ENCODE measurements at places on chromosomes 6 and 20.

- DNase-seq = no peak
Measured at GRCh38 chr6:28974505-28974904, 30.6 kb downstream of the ZNF311 start.

DNA sequence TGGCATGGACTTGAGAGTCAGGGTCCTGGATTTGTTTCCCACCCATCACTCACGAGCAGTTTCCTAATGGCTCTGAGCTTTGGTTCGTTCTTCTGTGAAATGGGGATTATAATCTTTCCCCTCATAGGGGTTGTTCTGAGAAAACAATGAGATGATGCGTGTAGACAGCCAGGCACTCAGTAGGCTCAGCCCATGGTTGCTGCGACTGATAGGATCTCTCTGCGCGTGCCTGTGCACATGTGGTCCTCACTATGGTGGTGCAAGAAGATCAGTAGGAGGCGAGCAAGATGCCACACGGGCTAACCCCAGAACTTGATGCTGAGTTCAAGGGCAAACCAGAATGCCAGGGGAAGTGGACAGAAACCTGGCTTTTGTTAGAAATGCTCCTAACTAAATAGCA, 153.5 kb upstream of the KCNG1 start:
- no peak for DNase-seq

DNA sequence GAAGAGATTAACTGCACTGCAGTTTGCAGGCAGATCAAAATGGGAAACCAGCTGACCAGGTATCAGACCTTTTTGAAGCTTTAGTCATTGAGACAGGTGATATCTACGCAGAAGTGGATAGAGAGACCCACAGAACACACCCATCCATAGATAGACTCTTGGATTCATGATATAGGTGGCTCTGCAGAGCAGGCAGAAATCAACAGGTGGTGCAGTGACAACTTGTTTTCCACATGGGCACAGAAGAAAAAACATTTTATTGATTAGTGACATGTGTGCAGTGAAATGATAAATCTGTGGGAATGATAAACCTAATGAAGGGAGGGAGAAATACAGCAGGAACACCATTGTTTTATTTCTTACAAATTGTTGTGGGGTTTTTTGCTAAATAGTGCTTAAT, 45.2 kb downstream of the NUDT3 start:
- DNase-seq = no peak

GRCh38 chr6:6920987-6921313, 186.8 kb upstream of the RREB1 start:
- DNase-seq = no peak

DNA sequence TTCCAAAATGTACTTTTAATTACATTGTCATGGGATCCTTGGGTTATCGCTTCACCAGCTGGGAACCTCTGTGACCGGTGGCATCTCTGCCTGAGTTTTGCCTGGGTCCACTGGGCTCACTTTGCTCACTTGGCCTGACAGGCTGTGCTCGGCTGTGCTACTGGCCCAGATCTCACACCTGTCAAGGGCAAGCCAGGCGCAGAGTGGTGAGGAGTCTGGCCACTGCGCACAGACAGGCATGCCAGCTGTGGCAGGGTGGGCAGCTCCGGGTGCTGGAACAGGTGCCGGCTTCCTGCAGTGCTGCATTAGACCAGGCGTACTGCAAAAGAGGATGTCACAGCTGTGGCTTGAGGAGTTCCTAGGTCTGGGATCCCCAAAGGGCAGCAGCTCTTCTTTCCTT, 489.8 kb downstream of the TENT5A start:
- DNase-seq = no peak

DNA sequence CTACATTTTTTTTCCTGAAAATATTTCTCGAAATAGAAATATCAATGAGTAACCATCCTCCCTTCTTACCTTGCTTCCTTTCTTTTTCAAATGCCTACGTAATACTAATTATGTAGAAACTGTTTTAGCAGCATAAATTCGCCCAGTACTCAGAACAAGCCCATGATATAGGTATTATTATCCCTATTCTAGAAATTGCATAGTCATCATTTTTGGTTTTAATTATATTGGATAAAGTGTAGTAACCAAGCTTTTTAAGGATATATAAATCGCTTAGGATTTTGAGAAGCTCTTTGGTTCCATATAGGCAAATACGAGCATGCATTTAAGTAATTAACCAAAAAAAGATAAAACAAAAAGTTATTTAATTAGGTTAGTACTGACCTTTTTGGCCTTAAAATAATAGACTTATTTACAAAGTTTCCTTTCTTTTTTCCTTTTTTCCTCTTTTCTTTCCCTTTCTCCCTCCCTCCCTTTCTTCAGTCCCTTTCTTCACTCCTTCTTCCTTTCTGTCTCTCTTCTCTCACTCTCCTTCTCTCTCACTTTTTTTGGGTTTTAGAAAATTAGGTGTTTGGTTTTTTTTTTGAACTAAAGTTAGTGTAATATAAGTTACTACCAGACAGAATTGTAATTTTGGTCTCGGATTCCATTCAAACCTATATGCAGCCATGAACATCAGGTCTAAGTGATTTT, 457.7 kb downstream of the RFPL4B start:
- DNase-seq = no peak

- no peak for DNase-seq
Measured at GRCh38 chr6:2126351-2126750, 119.1 kb downstream of the GMDS start.

DNA sequence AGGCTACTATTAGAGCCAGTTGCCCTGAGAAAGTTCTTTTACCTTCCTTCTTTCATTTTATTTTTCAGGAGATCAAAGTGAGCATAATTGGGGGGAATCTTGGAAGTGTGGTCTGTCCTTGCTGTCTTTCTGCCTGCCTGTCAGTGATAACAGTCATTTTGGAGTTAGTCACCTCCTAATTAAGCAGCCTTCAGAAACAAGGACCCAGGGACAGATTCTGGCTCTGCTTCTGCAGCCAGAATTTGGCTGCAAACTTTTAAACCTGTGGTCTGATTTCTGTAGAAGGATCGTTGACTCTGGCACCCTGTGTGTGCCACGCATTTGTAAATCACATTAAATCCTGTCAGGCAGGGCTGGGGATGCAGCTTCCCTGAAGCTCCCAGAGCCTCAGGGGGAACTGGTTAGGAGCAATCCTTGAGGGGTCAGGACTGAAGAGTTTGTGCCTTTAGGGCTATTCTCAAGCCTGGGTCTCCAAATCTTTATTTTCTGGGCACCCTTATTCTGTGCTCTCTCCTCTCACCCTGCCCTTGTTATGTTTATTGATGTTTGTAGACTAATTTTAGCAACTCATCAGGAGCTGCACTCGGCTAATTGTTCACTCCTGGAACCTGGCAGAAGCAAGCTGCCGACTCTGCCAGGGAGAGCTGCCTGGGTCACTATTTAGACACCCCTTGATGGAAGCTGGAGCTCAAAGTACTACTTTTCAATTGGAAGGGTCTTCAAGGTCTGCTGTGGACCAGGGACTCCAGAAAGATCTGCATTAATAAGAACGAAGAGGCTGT, 6.8 kb downstream of the NOX3 start:
- no peak for DNase-seq

GRCh38 chr6:118876198-118876597, 17.8 kb upstream of the ASF1A start:
- no peak for DNase-seq

DNA sequence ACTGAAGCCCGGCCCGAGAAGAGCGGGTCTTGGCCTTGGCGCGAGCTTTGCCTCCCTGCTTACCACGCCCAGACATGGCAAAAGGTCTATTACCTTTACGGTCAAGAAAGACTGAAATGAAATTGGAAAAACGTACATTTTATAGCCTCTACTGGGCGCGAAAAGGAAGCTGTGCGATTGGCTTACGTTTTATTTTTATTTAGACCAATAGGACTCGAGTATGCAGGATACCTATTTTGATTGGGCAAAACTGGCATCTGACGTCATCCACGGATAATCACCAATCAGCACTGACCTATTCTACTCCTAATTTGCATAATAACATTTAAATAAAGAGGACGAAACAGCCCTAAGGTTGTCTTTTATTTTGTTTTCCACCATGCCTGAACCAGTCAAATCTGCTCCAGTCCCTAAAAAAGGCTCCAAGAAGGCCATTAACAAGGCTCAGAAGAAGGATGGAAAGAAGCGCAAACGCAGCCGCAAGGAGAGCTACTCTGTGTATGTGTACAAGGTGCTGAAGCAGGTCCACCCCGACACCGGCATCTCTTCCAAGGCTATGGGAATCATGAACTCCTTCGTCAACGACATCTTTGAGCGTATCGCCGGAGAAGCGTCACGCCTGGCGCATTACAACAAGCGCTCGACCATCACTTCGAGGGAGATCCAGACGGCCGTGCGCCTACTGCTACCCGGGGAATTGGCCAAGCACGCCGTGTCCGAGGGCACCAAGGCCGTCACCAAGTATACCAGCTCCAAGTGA, 97.4 kb downstream of the OR2B2 start:
- DNase-seq = peak; percentile 67

GRCh38 chr6:131290955-131291354, 155.7 kb downstream of the AKAP7 start:
- DNase-seq = no peak

DNA sequence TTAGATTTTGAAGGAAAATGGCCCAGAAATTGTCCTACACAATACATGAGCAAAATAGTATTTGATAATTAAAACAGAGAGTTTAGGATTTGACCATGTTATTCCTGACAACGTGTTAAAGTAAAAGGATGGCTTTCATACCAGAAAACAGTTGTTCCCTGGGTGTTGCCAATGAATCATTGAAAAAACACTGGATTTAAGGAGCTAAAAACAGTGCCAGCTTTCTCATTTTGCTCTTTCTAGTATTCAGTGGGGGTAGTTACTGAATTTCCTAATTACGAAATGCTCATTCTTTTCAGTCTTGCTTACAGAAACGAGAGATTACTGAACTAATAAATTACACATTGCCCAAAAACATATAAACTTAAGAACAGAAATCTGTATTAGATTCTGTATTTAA, 26.6 kb upstream of the SNAP91 start:
- no peak for DNase-seq

DNA sequence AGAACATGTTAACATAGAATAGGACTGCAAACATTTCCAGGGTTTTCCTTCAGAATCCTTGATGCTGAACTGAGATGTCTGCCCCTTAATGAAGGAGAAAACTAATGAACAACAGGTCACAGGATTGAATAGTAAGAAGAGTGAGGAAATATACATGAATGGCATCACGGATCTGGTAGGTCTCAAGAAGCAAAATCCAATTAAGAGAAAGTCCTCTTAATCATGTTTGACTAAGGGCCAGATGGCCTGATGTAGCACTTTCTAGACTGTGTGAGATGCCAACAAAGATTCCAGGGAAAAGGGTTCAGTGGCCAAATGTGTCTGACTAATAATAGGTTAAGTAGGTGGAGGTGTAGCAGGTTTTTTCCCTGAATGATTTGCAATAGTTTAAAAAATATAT, 13.7 kb upstream of the SHPRH start:
- DNase-seq = no peak

GRCh38 chr6:130888246-130888645, 61.0 kb downstream of the SMLR1 start:
- DNase-seq = no peak

DNA sequence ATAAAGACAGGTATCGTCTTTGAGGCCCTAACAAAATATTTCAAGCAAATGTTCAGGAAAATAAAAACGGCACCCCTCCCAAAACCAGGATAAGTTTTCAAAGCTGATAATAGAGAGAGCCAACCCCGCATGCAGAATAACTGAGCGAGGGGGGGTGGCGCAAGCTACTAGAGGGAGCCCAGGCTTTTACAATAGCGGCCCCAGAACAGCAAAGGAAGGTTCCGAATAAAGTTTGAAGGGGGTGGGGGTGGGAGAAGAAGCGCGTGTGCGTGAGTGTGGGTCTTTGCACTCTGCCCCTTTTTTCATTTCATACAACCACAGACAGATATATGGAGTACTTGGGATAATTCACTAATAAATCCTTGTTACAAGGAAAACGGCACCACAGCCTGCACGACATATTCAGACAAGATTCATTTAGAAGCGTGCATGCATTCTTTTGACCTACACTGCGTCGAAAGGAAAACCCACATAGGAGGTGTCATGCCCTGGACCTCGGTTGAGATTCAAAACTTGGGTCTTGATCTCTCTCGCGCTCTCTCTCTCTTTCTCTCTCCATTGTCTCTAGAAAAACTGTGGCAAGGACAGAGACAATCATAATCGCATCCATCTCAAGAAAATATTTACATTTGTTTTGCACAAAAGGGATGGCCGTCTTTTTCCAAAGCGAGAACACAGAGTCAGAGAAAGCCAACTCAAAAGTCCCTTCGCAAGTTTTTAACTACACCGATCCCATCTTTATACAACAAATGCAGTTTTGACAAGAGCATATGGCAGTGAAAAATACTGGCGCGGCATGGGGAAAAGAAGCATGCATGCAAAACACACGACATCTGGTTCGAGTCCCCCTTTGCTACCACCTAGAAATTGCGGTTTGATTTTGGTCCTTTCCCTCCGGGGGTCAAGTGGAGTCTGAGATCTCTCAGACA, 1.6 kb downstream of the OLIG3 start:
- DNase-seq = no peak

GRCh38 chr6:110563711-110564110, 87.3 kb upstream of the SLC22A16 start:
- no peak for DNase-seq

DNA sequence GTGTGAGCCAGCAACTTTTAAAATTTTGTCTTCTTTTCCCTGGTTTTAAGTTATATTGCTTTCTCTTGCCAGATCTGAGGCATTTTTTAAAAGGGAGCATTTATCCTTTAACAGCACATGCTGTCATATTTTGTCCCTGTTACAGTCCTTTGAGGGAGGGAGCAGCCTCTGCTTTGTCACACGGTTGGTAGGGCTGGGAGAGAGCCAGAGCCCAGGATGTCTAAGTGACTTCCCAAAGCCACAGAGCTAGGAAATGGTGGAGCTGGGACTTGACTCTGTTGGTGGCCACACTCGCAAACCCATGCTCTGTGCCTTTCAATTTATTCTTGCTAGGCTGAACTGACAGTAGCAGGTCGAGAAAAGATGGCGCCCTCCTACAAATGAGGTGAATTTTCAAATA, 80.4 kb upstream of the IYD start:
- DNase-seq = no peak

- DNase-seq = no peak
Measured at GRCh38 chr20:13700761-13701160, 62.0 kb upstream of the TASP1 start.

DNA sequence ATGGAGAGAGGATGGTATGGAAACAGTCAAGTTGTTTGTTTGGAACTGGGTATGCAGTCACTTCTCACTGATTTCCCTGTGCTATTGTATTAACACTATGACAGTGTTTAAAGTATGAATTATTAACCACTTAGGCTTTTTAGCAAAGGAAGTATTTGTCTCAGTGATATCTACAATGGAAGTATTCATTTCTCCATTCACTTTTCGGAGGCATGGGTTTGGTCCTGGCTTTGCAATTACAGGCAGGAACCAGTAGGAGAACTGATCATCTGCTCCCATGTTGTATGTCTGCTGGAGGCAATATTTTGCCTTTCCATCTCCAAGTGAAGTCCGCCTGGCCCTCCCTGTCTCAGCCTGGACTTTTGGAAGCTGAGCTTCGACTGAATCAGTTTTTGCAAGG, 30.6 kb upstream of the EXOC2 start:
- no peak for DNase-seq

- DNase-seq = no peak
Measured at GRCh38 chr20:57699395-57699794, 10.4 kb downstream of the PMEPA1 start.

Data from activated CD8-positive, alpha-beta memory T cell treated with anti-CD3 and anti-CD28 coated beads, Interleukin-2, amount 50 U/mL, for 4 hours (primary cell).